CD4-positive, alpha-beta T cell treated with Interleukin-10 for 1 hour (primary cell): ENCODE measurements at places on chromosomes 16 and 17.

GRCh38 chr16:84040823-84041820 is 1.5 kb downstream of the SLC38A8 start:
- DNase-seq: no peak

DNA sequence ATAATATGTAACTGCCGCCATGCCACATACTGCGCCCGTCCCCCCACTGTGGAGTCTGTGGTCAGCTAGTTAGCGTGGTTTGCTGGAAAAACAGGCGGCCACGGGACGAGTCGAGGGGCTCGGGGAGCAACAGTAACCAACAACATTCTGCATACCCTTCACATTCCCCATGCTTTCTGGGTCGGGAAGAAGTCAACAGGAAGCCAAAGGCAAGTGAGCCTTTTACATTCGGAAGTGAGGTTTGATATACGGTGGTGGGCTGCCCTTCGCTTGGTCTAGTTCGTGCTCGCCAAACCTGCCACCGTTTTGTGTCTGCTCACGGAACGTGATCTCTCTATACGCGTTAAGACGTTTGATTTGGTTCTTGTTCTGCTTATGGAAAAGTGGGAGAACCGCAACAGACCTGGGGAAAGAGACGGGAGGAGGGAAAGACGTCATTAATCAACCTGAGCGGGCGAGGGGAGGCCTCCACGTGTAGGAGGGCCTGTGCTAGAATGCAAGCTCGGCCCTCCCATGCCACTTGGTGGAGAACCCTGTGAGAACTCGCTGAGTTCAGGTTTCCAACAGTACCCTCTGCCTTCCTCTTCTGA is 28.9 kb upstream of the CFAP20 start:
- DNase-seq: no peak

- peak; percentile 29 for DNase-seq
Observed at GRCh38 chr16:49592546-49593423, 219.2 kb downstream of the C16orf78 start.

- DNase-seq: no peak
Observed at GRCh38 chr16:78230832-78231231, 131.4 kb downstream of the WWOX start.

- no peak for DNase-seq
Observed at GRCh38 chr17:19753661-19754463, 5.8 kb upstream of the ALDH3A1 start.

GRCh38 chr16:88099563-88099890 is 148.3 kb downstream of the BANP start:
- no peak for DNase-seq

- DNase-seq: peak; percentile 67
Observed at GRCh38 chr17:58303971-58304749, 23.4 kb upstream of the MPO start.
